ENCODE measurements at places on chromosomes 6 and 20.

GRCh38 chr6:61953851-61954250 is 332.2 kb downstream of the KHDRBS2 start:
- no peak for DNase-seq

GRCh38 chr20:4217349-4217841 is 202.0 kb upstream of the RNF24 start:
- DNase-seq = no peak

GRCh38 chr6:135780326-135780725 is 71.2 kb upstream of the PDE7B start:
- no peak for DNase-seq

GRCh38 chr6:150694889-150695288 is 95.2 kb downstream of the PLEKHG1 start:
- peak; percentile 29 for DNase-seq

- no peak for DNase-seq
Measured at GRCh38 chr6:128465368-128466343, 54.7 kb downstream of the PTPRK start.
